ENCODE measurements at places on chromosomes 7 and 10. TPM values are rescaled to one million over a fixed set of nuclear protein-coding genes. Genes with fewer than 3 reads are reported as not detected.

GRCh38 chr7:57427594-57427993 lies 22.4 kb upstream of the ZNF716 start:
- no peak for DNase-seq

The PRKCQ gene
- 3.5 TPM for total RNA-seq

GRCh38 chr10:80280071-80280800 lies 9.2 kb downstream of the MAT1A start:
- DNase-seq: no peak

The SLC39A12 gene
- 0.22 TPM for total RNA-seq

Data from neural progenitor cell (in vitro differentiated cells).